Activated naive CD4-positive, alpha-beta T cell treated with anti-CD3 and anti-CD28 coated beads, Interleukin-2, amount 50 U/mL, for 72 hours (primary cell): ENCODE measurements at places on chromosomes 6 and 20.

DNA sequence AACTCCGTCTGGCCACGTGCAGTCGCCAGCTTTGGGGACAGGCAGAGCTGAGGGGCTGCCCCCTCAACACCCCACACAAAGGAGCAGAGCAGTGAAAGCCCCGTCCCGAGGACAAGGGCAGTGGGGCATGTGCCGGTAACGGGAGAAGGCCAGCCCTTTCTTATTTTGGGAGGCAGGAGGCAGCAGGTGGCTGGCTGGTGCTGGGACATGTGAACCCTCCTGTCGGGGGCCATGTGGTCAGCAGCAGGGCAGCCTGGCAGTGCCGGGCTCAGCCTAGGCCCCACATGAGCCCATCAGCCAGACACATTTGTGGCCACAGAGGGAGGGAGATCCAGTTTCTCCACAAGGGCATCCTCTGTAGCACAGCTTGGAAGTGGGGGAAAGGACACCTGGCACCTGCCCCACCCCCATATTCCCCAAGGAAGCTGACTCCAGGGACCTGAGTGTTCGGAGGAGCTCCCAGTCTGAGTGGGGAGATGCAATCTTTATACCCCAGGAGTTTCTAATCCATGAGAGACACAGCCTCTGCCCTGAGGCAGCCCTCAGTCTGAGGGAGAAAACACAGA is 137.6 kb downstream of the MRPL14 start:
- no peak for DNase-seq

- DNase-seq, result no peak
Measured at GRCh38 chr20:44120676-44121425, 66.1 kb downstream of the JPH2 start.

DNA sequence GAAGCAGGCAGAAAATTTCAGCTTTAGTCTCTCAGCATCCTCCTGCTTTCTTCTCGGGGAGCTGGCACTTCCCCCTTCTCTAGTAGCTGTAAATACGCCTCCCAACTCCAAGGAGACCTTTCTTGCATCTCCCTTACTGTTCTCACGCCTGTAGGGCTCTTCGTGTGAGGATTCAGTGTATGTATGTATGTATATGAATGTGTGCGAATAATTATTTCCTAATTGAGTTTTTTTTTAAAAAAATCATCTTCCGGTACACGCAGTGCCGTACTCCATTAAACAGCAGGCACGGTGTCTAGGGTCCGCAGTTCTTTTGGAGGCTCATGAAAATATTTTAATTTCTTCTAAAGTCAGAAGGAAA is 85.4 kb downstream of the HFE start:
- peak; percentile 33 for DNase-seq

- no peak for DNase-seq
Measured at GRCh38 chr20:7378864-7379605, 561.2 kb downstream of the HAO1 start.
